ENCODE measurements at places on chromosomes 4 and X.
A peak's percentile ranks its signal among the peaks of the same experiment; 100 is the strongest.

DNA sequence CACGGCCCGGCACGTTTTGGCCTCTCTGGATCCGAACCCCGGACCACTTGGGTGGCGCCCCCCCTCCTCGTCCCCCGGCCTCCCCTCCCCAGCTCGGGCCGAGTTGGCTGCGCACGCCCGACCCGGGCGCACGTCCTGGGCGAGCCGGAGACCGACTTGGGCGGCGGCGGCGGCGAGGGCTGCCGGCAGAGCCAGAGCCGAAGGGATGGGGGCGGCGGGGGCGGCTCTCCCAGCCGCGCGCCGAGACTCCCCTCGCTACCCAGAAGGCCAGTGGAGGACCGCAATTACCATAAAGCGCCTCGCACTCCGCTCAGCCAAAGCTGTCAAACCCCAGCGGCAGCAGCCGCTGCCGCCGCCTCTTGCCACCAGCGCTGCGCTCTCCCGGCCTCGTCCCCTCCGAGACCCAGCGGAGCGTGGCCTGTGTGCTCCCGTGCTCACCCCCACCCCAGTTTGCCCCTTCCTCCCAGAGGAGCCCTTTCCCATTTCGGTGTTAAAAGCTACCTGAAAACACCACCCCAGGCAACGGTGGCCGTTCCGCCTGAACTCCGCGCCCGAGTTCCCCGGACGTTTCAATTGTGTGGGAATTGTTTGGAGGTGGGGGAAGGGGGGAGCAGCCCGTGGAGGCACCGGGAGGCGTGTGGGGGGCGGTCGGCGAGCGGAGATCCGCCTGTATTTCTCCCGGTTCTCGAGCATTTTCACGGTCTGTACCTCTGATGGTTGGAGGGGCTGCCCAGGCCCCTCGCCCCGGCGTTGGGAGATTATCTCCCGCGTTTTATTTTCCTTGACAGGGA, 701 bp upstream of the BCOR start:
- peaks cover 12% of the 10 kb centered on the region for H3K27me3 ChIP-seq
- peak overlapping the region; percentile 60 for H3K4me3 ChIP-seq
- no peak overlapping the region for H3K27ac ChIP-seq

- H3K4me1 ChIP-seq = peaks cover 3% of the 10 kb centered on the region
- H3K4me3 ChIP-seq = no peak overlapping the region
- H3K27me3 ChIP-seq = no peaks in the 10 kb centered on the region
- H3K27ac ChIP-seq = no peak overlapping the region
- peaks cover 1% of the 10 kb centered on the region for H3K36me3 ChIP-seq
Observed at GRCh38 chrX:10582945-10583344, 37.4 kb downstream of the MID1 start.

GRCh38 chrX:130264573-130264972, 4.1 kb downstream of the ZNF280C start:
- H3K27me3 ChIP-seq = no peaks in the 10 kb centered on the region
- no peaks in the 10 kb centered on the region for H3K4me1 ChIP-seq
- H3K27ac ChIP-seq = no peak overlapping the region
- no peak overlapping the region for H3K4me3 ChIP-seq
- DNase-seq = no peak

- peaks cover 12% of the 10 kb centered on the region for H3K36me3 ChIP-seq
- no peaks in the 10 kb centered on the region for H3K4me1 ChIP-seq
- H3K27me3 ChIP-seq = no peaks in the 10 kb centered on the region
- H3K4me3 ChIP-seq = no peak overlapping the region
Observed at GRCh38 chr4:118727360-118727759, 42.2 kb downstream of the METTL14 start.

All from trophoblast cell (in vitro differentiated cells and primary cell).